Left lung (tissue), 14 donors: ENCODE measurements at places on chromosomes 2 and 18. TPM values are rescaled to one million over a fixed set of nuclear protein-coding genes. Genes with fewer than 3 reads are reported as not detected.

RGPD3 gene
- total RNA-seq = 0.17 TPM

CYBRD1 gene
- total RNA-seq = 87.5 TPM

YWHAQ gene
- total RNA-seq = 257 TPM

COLEC11 gene
- total RNA-seq = 1.4 TPM

LOXL3 gene
- total RNA-seq = 12.2 TPM

CD28 gene
- 2.4 TPM for total RNA-seq

MC4R gene
- total RNA-seq = 0.17 TPM
